ENCODE measurements at places on chromosomes 12 and 14.
A peak's percentile ranks its signal among the peaks of the same experiment; 100 is the strongest.

GRCh38 chr14:98769326-98769725, 502.7 kb downstream of the BCL11B start:
- DNase-seq, result no peak

DNA sequence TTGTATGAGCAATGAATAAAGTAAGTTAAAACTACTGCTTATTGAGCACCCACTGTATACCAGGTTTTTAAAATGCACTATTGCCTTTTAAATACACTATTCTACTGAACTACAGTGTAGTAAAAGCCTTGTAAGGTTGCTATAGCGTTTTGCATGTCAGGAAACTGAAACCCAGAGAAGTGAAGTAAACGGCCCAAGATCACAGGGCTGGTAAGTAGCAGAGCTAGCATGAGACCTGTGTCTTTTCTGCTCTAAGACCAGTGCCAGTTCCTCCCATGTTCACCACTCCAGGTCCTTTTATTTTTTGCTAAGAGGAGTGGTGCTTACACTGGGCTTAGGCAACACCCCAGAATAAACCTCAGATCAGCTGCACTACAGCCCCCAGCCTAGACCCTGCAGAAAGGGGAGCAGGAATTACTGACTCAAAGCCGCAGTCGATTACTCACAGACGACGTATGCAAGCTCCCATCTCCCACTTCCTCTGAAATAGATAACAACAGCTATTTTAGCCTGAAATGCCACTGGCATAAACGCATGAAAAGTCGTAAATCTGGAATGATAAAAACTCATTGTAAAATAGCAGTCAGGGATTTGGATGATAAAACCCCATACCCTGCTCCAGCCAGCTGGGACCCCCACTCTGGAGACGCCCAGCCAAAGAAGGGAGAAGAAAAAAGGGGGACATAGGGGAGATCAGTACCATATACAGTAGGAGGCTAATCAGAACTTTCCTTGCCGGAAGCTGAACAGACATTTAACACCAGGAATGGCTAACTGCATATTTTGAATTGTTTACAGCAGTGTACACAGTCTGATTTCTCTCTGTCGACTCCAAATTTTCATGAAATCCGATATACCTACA, 108.3 kb downstream of the NUAK1 start:
- DNase-seq, result no peak

DNA sequence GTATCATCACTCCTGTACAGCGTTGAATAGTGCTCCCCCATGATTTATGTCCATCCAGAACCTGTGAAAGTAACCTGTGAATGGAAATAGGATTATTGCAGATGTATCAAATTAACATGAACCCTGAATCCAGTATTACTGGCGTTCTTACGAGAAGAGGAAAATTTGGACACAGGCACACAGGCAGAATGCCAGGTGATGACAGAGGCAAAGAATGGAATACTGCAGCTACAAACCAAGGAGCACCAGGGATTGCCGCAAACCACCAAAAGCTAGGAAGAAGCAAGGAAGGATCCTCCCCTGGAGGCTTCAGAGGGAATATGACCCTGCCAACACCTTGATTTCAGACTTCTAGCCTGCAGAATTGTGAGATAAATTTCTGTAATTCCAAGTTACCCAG, 113.5 kb upstream of the EGLN3 start:
- DNase-seq, result no peak

DNA sequence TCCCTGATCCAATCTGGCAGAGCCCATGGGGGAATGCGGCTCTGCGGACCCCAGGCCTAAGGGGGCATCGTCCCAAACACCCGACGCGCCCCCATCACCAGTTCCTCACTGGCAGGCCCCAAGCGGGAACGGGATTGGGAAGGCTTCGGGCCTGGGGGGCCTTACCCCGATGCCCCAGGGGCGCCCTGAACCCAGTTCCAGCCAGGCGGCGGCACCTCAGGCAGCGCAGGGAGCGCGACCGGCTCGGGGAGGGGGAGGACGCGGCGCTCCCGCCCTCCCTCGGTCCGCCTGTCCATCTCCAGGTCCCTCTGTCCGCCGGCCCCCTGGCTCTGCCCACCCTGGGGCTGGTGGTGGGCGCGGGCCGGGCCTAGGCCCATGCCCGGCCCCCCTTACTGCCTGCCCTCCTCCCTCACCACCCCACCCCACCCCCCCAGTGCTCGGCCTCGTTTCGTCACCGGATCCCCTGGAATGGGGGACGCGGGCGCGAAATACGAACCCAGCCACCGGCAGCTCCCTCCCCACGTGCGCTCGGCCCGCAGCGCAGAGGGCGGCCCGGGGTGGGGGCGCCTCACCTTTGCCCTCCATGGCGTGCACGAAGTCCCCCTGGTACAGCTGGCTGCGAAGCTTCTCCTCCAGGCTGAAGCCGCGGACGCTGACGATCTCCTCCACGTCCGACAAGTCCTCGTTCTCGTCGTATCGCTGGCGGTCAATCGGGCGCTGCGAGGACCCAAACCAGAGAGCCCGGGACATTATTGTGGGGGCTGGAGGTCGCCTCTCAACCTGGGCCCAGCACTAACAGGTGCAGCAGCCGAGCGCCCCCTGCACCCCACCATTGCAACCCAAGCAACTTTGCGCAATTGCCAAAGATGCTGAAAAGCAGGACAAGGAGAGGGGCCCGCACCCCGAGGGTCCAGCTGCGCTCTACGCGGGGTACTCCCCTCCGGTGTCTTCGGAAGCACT, 2.3 kb downstream of the KDM2B start:
- peak; percentile 24 for DNase-seq

DNA sequence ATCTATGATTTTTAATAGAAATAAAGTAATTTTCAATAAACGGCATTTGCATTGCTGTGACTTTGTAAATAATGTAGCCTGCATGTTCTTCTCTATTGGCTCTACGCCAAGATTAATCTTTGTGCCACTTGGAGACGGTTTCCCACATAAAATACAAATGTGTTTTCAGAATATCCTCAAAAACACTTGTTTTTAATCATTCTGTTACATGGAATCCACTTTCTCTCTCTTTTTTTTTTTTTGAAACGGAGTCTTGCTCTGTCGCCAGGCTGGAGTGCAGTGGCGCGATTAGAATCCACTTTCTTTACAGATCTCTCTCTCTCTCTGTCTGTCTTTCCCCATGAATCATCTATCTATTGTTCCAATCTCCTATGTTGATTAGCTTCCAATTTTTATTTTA, 22.8 kb upstream of the SSPN start:
- DNase-seq, result no peak

GRCh38 chr14:93219103-93219726, 12.2 kb downstream of the UBR7 start:
- DNase-seq, result peak; percentile 44

DNA sequence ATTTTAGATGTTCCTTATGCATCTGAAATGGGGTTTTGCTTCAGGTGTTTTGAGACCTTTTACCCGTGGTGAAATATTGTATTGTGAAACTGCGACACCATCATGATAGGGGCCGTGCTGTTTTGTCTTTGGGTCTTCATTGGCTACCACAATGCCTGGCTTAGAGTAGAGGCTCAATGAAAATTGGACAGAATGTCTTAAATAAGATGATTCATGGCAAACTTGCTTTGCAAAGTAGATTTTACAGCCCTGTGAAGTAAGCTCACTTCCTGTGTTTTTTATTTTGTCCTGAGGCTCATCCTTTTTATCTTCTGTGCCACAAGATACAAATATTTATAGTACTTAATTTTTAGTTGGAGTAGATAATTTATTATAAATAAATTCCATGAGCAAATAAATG, 111.3 kb upstream of the FRMD6 start:
- DNase-seq, result no peak
